ENCODE measurements at places on chromosomes 3 and 15.

- no peak for DNase-seq
Measured at GRCh38 chr15:69424748-69425413, 10.7 kb downstream of the KIF23 start.

DNA sequence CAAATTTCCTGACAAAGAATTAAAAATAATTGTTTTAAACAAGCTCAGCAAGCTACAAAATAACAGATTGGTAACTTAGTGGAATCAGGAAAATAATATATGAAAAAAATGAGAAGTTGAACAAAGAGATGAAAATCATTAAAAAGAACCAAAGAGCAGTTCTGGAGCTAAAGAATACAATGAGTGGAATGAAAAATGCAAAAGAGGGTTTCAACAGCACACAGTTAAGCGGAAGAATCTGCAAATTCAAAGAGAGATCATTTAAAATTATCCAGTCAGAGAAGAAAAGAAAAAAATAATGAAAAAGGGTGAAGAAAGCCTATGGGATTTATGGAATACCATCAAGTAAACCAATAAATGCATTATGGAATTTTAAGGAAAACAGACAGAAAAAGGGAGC lies 6.2 kb upstream of the GABRR3 start:
- no peak for DNase-seq

- DNase-seq = peak; percentile 69
Measured at GRCh38 chr3:195032106-195032759, 238.7 kb downstream of the XXYLT1 start.

DNA sequence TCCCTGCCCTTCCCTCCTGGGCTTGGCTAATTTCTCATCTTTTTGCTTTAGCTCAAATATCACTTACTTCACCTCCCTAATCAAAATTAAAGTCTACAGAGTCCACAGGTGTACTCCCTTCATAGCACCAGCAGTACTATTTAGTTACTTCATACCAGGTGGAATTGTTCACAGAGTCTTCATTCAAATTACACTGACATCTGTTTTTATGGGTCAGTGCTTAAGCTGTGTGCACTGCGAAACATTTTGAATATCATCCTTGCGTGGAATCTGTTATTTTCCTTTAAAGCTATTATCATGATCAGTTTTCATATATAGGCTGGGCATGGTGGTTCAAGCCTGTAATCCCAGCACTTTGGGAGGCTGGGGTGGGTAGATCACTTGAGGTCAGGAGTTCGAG lies 2.7 kb upstream of the SERF2 start:
- DNase-seq = no peak

DNA sequence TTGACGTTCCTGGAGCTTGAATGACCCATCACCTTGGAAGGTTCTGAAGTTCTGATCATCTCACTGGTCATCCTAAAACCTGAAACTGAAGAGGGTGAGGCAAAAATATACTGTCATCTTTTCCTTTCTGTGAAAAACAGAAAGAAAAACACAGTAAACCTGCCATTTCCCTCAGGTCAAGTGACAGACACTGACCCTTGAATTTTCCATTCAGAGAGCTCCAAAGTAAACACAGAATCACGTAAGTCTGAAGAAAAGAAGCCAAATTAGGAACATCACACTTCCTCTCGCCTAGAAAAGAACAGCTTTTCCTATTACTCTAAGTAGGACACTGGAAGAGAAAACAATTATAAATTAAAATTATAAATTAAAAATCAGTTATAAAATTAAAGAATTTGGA lies 78.7 kb upstream of the TGFBR2 start:
- no peak for DNase-seq

DNA sequence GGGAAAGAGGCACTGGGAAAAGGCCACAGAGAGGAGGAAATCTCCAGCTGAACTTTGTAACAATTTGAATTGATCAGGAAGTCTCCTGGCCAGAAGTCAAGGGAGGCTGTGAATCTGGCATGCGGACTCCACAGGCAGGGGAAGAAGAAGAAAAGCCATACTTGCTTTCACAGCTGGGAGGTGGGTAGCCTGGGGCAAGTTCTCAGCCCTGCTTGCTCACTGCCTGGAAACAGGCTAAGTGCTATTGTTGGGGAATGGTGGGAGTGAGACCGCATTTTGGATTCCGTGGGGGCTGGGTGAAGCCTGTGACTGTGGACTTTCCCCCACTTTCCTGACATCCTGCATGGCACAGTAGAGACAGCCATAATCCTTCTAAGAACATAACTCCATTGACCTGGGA lies 168.8 kb upstream of the CD96 start:
- no peak for DNase-seq

Measured in NCI-H1417 (cell line).